ENCODE measurements at places on chromosomes 1 and 21.

- DNase-seq = no peak
Measured at GRCh38 chr21:31142600-31142999, 104.3 kb upstream of the KRTAP19-8 start.

GRCh38 chr1:10692401-10693021 is 103.9 kb downstream of the CASZ1 start:
- no peak for DNase-seq

DNA sequence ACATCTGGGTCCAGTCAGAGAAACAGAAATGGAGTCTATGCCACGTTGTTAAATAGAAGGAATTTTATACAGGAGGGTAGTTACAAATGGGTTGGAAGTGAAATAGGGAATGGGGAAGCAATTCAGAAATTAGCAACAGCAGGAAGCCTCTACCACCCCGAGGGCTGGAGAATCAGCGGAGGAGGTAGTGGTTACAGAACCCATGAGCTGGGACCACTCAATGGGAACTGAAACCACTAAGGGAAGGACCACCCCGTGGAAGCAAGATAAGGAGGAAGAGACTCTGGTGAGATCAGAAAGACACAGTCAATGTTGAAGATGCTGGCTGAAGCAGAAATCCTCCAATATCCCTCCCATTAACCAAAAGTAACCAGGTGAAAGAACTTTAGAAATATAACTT is 15.5 kb upstream of the MAST2 start:
- no peak for DNase-seq

GRCh38 chr1:247338723-247339275 is 7.1 kb upstream of the ZNF496 start:
- no peak for DNase-seq

DNA sequence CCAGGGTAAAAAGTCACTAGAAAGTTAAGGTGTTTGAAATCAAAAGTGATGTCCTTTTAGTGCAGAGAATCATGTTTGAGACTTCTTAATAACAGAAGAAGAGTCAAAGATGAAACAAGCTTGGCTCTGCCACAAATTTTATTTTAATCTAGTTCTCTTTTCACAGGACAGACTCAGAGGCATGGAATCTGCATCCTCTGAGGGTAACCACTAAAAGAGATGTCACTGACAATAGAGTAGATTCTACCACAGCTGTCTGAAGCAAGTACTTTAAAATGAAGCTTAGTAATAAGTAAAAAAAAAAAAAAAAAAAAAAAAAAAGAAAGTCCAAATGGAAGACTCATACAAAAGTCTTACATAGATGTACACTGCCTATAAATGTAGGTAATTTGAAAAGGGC is 519.7 kb upstream of the PRMT6 start:
- no peak for DNase-seq

- DNase-seq = no peak
Measured at GRCh38 chr1:2326524-2326923, 64.8 kb downstream of the MORN1 start.

- DNase-seq = no peak
Measured at GRCh38 chr1:170150016-170150415, 4.3 kb downstream of the NTMT2 start.

- peak; percentile 92 for DNase-seq
Measured at GRCh38 chr1:81414488-81415015, 386.2 kb upstream of the ADGRL2 start.

- DNase-seq = no peak
Measured at GRCh38 chr1:231194476-231194842, 32.6 kb downstream of the TRIM67 start.

DNA sequence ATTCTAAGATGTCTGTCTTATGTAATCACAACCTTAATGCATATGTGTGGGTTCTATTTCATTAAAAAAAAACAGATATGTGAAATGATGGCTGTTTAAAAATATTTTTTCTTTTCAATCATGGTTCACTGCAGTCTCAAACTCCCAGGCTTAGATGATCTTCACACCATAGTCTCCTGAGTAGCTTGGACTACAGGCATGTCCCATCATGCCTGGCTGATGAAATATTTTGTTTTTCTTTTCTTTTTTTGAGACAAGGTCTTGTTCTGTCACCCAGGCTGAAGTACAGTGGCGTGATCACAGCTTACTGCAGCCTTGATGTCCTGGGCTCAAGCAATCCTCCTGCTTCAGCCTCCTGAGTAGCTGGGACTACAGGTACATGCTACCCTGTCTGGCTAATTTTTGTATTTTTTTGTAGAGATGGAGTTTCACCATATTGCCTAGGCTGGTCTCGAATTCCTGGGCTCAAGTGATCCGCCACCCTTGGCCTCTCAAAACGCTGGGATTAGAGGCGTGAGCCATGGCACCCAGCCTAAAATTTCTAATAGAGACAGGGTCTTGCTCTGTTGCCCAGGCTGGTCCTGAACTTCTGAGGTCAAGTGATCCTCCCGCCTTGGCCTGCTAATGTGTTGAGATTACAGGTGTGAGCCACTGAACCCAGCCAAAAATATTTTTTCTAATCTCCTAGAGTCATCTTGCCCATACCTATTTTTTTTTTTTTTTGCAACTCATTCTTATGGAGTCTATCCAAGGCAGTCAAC is 67.6 kb downstream of the GIPC2 start:
- no peak for DNase-seq

DNA sequence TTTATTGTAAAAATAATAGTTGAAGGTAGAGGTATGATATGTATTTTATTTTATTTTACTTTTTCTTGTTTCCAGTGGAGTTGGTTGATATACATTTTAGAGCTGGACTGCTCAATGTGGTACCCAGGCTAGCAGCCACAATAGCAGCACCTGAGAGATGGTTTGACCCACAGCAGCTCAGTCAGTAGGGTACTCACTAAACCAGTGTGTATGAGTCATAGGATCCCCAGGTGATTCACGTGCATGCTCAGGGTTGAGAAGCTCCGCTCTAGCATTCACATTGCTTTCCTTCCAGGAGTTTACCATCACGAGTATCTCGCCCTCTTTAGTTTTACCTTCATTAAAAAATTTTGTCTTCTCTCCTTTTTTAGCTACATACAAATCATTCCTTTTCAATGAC is 96.0 kb upstream of the PAXBP1 start:
- DNase-seq = no peak

All from ovary (tissue), 10 donors.